ENCODE measurements at places on chromosomes 6 and 20. TPM values are rescaled to one million over a fixed set of nuclear protein-coding genes. Genes with fewer than 3 reads are reported as not detected.

DNA sequence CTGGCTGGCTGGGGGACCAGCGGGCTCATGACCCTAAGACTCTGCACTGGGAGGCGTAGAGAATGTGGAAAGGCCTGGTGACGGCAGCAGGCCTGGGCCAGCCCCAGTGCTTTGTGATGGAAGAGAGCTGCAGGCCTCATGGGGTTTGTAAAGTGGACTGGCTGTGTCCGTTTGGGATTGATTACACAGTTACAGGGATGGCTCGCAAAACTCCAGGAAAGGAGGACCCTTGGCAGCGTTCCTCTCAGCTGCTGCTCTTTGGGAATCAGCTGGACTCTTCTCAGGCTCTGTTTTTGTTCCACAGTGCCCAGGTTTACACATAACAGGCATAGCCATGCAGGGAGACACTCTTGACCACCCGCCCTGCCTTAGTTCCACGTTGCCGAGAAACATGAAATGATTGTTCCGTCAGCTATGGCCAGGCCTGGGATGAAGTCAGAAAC, 89.0 kb downstream of the SLX4IP start:
- no peak for DNase-seq

DNA sequence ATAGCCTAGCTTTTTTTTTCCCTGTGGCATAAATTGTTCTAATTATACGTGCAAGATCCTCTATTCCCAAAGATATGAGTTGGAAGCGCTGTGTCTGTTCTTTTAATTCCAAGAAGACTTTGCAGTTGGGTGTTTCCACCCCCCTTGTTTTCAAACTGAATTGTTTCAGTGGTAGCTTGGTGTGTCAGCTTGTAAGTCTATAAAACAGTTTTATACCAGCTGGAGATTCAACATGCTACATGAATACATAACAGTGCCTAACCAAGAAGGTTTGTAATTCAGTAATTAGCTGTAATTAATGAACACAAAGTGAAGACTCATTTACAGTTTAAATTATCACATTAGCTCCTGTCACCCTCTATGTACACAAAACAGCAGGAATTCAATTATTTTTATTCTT, 154.0 kb downstream of the ZNF217 start:
- no peak for DNase-seq

DNA sequence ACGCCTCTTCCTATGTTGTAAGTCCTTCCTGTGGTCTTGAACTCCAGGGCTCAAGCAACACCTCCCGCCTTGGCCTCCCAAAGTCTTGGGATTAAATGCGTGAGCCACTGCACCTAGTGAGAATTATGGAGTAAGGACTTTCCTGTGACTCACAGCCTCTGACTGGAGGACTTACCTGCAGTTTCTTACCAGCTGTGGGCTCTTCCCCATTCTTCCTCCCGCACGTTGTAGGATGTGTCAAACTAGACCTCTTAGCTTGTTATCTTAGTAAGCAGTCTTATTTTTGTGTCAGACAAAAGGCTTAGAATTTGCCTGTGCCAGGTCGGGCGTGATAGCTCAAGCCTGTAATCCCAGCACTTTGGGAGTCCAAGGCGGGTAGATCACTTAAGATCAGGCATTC, 30.9 kb downstream of the BAK1 start:
- no peak for DNase-seq

DNA sequence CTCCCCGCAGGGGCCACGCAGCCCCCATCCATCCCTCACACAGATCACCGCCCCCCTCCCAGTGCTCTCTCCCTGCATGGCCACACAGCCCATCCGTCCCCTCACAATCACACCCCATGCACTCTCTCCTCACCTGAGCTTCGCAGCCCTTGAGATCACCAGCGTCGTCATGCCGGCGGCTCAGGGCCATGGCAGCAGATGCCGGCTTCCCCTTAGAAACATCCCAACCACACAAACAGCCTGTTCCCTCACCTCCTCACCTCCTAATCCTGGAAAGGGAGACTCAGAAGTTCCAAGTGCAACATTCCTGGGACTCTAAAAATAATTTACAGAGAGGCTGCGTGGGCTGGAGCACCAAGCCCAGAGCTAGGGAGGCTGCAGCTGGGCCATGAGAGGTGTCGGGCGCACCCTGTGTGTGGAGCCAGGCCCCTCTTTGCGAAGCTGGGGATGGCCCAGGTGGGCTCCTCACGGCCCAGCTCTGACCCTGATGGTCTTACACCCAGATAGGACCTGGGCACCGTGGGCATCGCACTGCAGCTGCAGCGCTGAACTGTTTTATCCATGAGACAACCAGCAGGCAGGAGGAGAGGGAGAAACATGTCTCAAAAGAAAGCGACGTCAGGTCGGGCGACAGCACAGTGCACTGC, 125.3 kb downstream of the DLL1 start:
- no peak for DNase-seq

- no peak for DNase-seq
Measured at GRCh38 chr20:16864963-16865362, 116.8 kb downstream of the OTOR start.

The ALDH8A1 gene
- polyA plus RNA-seq: 0.18 TPM

All from A549 (cell line).